ENCODE measurements at places on chromosomes 4 and X. TPM values are rescaled to one million over a fixed set of nuclear protein-coding genes. Genes with fewer than 3 reads are reported as not detected.
A peak's percentile ranks its signal among the peaks of the same experiment; 100 is the strongest.

- peak; percentile 3 for DNase-seq
Observed at GRCh38 chr4:113080050-113080449, 30.6 kb downstream of the ANK2 start.

GRCh38 chr4:88858752-88859151 lies 161.1 kb upstream of the NAP1L5 start:
- no peak for DNase-seq

- no peak for DNase-seq
Observed at GRCh38 chr4:114613560-114613959, 15.0 kb downstream of the UGT8 start.

GRCh38 chr4:166531703-166532102 lies 658.7 kb downstream of the TLL1 start:
- DNase-seq: no peak

- DNase-seq: no peak
Observed at GRCh38 chr4:127856196-127856812, 24.4 kb upstream of the PLK4 start.

GRCh38 chr4:134650461-134650860 lies 448.9 kb upstream of the PABPC4L start:
- DNase-seq: no peak

- DNase-seq: no peak
Observed at GRCh38 chrX:95101851-95102390, 1427.9 kb downstream of the FAM133A start.

DNA sequence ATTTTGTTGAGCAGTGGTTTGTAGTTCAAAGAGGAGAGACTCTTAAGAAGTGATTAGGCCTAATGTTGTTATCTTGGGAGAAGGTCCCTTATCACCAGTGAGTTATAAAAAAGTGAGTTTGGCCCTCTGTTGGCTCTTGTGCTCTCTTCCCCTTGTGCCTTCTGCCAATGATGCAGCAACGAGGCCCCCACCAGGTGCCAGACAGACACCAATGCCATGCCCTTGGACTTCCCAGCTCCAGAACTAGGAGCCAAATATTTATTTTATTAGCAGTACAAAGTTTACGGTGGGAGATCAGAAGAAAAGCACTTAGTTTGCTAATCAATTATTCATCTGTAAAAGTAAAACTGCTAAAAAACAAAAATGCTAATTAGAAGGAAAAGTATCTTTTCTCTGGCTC lies 22.7 kb upstream of the NAAA start:
- no peak for DNase-seq

DNA sequence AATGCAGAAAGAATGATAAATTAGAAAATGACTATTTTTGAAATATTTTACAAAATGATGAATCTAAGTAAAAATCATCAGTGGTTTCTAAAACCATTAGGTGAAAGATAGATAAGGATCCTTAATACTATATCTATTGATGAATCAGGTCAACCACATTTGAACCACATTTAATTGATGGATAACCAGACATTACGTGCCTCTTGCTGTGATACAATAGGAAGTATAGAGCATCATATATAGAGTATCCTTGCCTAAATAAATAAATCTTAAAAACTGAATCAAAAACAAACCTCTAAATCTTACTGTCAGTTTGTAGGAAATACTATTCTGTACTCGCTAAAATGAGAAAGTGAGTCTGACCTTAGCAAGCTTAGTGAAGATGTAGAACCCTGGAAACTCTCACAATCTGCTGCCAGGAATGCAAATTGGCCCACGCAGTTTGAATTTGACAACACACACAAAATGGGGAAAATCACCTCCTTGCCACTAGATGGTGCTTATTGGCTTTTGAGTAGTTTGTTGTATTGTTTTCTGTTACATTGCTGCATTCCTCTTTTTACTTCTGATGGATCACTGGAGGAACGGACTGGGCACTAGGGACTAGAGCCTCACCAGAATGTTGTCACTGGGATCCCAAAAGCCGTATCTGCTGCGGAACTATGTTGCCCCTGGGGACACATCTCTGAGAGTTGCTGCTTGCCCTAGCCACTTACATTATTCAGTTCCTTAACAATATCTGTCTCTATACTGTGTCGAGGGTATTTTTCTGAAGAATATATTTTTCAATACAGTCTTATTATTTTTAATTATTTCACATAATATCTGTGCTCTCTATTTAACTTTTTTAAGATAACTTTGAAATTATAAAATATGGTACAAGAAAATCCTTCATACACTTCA lies 25.4 kb upstream of the SLAIN2 start:
- peak; percentile 66 for DNase-seq

- DNase-seq: no peak
Observed at GRCh38 chr4:101711590-101712260, 78.8 kb upstream of the BANK1 start.

DNA sequence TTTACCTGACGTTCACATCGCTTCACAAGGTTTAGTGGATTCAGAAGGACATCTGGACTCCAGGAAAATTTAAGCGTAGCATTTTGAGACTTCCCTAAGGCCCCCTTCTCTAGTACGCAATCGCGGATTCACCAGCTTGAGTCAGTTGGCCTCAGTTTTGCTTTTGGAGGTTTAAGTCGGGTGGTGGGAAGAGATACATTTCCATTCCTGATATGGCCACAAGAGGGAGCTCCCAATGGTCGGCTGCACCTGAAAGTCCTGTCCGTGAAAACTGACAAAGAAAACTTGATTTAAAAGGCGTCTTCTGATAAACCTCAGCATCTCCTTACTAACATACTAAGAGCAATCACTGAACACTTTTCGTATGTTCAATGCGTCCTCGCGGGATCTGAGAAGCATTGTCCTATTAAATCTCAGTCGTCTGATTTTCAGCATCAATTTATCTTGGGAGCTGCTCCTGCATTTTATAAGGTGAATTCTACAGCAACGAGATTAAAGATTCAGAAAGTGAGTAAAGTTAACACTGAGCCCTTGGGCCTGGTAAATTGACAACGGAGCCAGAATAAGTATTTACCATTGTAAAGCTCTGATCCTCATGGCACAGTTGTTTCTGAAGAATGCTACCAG lies 50.6 kb downstream of the LGI2 start:
- peak; percentile 78 for DNase-seq

The TEX28 gene
- not detected for total RNA-seq

The MAGEB16 gene
- total RNA-seq: not detected

The PCDH19 gene
- total RNA-seq: 1.0 TPM
